K562 (cell line): ENCODE measurements at places on chromosomes 2 and 18. TPM values are rescaled to one million over a fixed set of nuclear protein-coding genes. Genes with fewer than 3 reads are reported as not detected.

- H3K27ac ChIP-seq = no peak overlapping the region
- H3K4me3 ChIP-seq = no peak overlapping the region
- no peaks in the 10 kb centered on the region for H3K4me1 ChIP-seq
- no peaks in the 10 kb centered on the region for H3K27me3 ChIP-seq
- H3K36me3 ChIP-seq = no peaks in the 10 kb centered on the region
Measured at GRCh38 chr2:117523711-117524238, 290.7 kb upstream of the DDX18 start.

- H3K27me3 ChIP-seq = no peaks in the 10 kb centered on the region
- no peak overlapping the region for H3K4me3 ChIP-seq
- DNase-seq = no peak
- no peaks in the 10 kb centered on the region for H3K36me3 ChIP-seq
- H3K27ac ChIP-seq = no peak overlapping the region
Measured at GRCh38 chr18:58100154-58100553, 56.1 kb downstream of the NEDD4L start.

- no peak overlapping the region for H3K4me3 ChIP-seq
- no peaks in the 10 kb centered on the region for H3K27me3 ChIP-seq
- DNase-seq = no peak
- no peak overlapping the region for H3K27ac ChIP-seq
- H3K4me1 ChIP-seq = no peaks in the 10 kb centered on the region
- no peaks in the 10 kb centered on the region for H3K36me3 ChIP-seq
Measured at GRCh38 chr2:159961037-159961436, 101.4 kb downstream of the PLA2R1 start.

GRCh38 chr2:23579674-23580073 is 194.7 kb downstream of the KLHL29 start:
- H3K27me3 ChIP-seq = peaks cover 68% of the 10 kb centered on the region
- no peak overlapping the region for H3K4me3 ChIP-seq
- no peaks in the 10 kb centered on the region for H3K36me3 ChIP-seq
- no peak overlapping the region for H3K27ac ChIP-seq
- no peak for DNase-seq

GRCh38 chr2:97868986-97869721 is 126.6 kb downstream of the TMEM131 start:
- H3K27ac ChIP-seq = no peak overlapping the region
- no peak for DNase-seq
- H3K4me3 ChIP-seq = no peak overlapping the region
- no peaks in the 10 kb centered on the region; the same call in 2 of the 3 replicates for H3K36me3 ChIP-seq
- H3K27me3 ChIP-seq = no peaks in the 10 kb centered on the region

DNA sequence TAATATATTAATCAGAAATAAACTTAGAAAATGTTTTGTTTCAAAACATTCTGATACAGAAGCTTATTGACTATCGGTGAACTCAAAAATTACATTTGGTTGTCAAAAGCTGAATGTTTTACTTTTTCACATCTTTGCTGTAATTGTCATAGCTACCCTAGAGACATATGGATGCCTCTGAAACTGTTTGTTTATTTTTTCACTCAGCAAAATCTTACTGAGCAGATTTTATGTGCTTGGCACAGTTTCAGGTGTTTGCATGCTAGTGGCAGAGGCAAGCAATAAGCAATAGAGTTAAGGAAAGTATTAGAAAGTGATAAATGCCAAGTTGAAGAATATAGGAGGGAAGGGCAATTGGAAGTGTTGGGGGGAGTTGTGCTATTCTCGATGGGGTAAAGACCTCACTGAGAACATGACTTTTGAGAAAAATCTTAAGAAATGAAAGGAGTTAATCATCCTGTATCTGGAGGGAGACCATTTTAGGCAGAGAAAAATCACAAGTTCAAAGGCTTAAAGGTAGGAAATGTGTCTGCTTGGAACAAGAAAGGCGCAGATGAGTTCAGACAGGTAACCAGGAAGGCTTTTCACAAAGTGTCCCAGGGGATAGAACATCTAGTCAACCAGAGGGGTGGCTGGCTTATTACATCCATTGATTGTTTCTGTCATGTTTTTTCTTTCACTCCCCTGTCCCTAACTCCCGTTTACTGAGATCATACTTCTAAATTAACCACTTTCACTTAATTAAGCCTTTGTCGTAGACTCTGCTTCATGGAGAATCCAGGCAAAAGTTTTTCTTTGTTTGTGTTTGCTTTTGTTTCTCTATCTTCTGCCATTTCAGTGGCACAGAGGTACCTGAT is 27.2 kb upstream of the COBLL1 start:
- H3K36me3 ChIP-seq = no peaks in the 10 kb centered on the region
- H3K4me3 ChIP-seq = no peak overlapping the region
- H3K27ac ChIP-seq = no peak overlapping the region
- H3K4me1 ChIP-seq = no peaks in the 10 kb centered on the region

DNA sequence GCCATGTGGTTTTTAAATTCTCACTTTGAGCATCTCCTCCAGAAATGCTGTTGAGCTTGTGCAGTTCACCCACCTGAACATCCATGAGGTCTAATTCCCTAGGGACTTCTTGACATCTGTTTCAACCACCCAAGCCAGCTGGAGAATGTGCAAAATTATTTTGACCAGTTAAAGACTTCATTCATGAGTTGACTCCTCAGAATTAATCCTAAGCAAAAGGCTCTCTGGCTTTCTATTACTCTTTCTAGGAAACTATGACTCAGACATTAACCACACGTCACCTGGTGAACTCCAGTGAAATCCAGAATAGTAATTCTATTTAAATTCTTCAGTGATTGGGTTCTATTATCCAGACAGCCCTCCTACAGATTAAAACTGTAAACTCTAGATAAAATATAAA is 247.5 kb downstream of the NBAS start:
- H3K4me1 ChIP-seq = peaks cover 9% of the 10 kb centered on the region
- no peak for DNase-seq
- peaks cover 45% of the 10 kb centered on the region for H3K36me3 ChIP-seq

UGT1A5 gene
- total RNA-seq = not detected in 2 replicates

DNA sequence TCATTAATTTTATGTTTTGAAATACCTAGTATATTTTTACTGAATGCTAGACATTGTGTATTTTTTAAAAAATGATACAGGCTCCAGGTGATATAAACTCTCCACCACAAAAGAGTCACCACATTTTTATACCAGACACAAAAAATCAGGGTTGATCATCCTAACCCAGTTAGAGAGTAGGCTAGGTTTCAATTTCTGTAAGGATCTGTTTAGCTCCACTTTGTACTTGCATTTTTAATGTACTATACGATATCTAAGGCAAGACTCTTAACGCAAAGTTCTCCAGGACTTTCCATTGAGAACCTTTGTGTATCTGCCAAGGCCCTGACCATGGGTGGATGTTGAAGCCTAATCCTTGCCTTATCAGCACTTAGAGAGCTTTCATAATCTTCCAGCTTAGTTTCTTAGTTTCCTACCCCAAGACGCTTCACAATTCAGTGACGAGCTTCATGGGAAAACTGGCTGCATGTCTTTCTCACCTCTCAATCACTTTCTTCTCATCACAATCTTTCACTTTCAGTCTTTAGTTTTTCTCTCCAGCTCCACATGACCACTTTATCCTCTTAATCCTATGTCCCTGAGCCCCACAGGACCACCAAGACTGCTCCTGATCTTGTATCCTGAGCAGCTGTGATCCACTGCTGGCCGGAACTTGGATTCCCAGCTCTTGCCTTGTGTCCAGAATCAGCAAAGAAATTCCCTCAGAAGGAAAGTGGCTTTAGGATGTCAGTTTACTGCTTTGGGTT is 635.8 kb downstream of the RNF144A start:
- H3K27me3 ChIP-seq = no peaks in the 10 kb centered on the region
- no peaks in the 10 kb centered on the region for H3K36me3 ChIP-seq
- no peak overlapping the region for H3K27ac ChIP-seq

DNA sequence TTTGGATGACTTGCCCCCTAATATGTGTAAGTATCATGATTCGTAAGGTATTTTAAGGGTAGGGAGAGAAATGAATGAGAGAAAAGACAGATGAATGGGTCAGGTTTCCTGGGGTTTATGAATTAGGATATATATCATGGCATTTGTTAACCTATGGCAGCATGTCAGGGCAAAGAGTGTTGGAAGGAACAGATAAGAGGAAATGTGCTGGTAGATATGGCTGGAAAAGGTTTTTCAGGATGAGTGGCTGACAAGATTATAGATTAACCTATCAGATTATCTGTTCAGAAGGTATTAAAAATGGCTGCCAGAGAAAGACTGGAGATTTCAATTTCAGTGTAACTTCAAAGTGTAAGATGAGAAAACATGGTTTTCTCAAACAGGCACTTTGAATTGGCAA is 67.8 kb downstream of the SRBD1 start:
- peaks cover 56% of the 10 kb centered on the region for H3K36me3 ChIP-seq
- H3K27ac ChIP-seq = no peak overlapping the region

B3GNT7 gene
- 0.20 and 0.69 TPM in 2 replicates for total RNA-seq

AFG3L2 gene
- 86.4 and 96.5 TPM in 2 replicates for total RNA-seq

- peaks cover 5% of the 10 kb centered on the region; the same call in 1 of the 2 replicates for H3K4me1 ChIP-seq
- H3K4me3 ChIP-seq = no peak overlapping the region
- no peaks in the 10 kb centered on the region for H3K27me3 ChIP-seq
- no peak for DNase-seq
Measured at GRCh38 chr2:201411421-201411820, 39.8 kb downstream of the TRAK2 start.
